Stimulated activated CD4-positive, alpha-beta T cell treated with anti-CD3 and anti-CD28 coated beads, Interleukin-4, amount 100 ng/mL, for 1 hour (primary cell): ENCODE measurements at places on chromosomes 12 and 14.

DNA sequence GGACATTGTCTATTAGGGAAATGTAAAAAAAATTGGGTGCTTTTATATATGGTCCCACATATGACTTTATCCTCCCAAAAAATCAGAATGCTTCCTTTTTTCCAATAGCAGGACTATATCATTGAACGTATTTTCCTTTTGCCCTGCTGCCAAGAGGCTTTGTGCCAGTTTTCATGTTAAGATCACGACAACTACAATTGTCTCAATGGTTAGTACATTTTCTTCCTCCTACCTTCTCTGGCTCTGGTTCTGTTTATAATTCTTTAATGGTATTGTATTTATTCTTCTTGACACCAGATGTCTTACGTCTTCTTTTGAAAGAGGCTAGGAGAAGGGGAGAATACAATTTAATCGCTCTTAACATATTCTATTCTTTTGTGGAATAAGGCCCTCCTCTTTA is 106.9 kb downstream of the ANO6 start:
- DNase-seq, result no peak

GRCh38 chr14:36820901-36821300 is 159.2 kb downstream of the PAX9 start:
- DNase-seq, result no peak

- DNase-seq, result no peak
These were observed 675.5 kb upstream of the MGAT4C start for GRCh38 chr12:86931714-86932113.

- no peak for DNase-seq
These were observed 28.9 kb downstream of the ABCC9 start for GRCh38 chr12:21912318-21912717.

DNA sequence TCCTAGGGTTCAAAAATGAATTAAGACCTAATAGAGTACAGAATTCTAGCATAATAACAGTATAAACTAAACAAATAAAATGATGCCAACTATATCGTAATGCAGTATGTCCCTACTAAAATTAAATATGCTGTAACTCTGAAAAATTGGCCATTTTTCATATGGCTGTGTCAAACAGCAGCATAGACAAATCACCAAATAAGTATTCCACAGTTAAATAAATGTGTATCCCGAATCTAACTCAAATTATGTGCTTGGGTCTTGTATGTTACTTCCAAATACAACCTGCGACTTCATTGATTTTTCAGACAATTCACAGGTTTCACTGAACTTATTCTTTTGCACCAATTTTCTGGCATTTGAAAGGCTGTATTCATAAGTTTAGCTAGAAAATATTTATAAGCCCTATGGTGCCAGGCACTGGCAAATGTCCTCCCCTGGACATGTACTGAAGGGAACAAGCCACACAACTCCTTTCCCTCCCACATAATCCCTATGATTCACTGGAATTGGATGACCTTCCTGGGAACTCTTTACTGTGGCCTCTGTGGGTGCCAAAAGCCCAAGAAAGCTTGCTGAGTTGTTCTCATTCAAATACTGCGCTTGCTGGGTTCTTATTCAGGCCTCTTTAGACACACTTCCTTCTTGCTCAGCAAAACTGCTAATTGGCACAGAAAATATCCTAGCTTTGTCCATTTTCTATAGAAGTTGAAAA is 108.8 kb downstream of the KITLG start:
- no peak for DNase-seq

DNA sequence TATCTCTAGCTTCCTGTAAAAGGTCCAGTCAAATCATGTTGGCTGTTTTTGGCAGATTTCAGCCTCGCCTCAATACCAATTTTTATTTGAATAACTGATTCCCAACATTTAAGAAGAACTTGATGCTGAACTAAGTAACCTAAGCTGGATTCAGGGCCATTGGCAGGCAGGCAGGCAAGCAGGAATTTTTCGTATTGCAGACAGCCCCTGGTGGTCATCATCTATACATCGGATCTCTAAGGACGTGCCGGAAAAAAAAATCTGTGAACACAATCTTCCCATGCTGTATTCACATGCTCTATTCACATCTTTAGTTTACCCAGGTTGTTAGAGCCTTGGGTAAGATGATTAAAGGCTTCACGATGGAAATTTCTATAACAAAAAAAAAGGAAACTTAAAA is 7.0 kb downstream of the VCPKMT start:
- no peak for DNase-seq

DNA sequence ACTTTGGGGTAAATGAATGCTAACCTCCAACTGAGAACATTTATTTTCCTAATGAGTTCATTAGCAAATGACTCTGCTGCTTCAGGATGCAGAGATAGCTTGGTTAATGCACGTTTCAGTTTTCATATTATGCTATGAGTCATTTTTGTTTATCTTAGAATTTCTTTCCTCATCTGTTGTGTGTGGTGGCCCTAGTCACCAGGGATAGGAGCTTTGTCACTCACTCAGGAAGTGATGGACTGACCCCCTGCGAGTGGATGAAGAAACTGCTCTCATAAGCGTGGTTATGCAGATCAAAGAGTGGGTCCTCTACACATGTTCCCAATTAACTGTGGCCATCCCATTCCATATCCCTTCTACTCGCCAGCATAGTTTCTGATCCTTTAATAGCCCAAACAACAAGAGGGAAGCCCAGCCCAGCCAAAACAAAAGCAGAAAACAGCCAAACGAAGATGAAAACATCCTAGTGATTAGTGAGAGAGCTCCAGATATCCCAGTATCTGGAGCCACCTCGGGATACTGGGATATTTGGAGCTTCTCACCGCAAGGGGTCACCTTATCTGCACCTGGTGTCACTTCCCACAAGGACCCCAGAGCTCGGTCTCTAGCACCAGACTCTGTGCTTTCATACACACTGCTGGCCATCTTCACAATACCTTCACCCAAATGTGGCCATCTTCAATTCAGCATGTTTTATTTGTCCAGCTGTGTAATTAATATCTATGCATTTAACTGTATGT is 8.6 kb downstream of the TC2N start:
- no peak for DNase-seq

DNA sequence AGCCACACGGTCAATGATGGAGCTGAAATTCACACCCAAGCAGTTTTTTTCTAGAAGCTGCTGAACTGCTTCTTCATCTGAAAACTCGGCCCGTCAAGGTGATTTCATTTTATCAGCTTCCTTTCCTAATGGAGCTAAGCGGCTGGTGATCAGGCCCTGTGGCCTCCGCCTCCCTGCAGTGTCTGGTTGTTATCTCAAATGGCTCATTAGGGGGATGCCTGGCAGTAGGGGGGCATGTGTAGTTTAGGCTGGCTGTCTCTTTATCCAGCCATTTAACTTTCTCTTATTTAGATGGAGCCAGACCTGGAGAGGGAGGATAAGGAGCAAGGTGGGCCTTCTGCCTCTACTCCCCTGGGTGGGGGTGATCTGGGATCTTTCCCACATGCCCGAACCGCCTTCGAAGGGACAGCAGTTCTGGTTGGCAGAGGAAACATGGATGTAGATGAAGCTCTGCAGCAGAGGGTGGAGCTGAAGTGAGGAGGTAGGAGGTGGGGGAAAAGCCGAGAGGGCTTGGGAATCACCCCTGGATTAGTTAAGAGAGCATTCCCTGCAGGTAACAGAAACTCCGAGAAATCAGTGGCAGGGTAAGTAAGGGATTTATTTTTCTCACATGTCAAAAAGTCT is 64.4 kb downstream of the TGFB3 start:
- DNase-seq, result no peak

DNA sequence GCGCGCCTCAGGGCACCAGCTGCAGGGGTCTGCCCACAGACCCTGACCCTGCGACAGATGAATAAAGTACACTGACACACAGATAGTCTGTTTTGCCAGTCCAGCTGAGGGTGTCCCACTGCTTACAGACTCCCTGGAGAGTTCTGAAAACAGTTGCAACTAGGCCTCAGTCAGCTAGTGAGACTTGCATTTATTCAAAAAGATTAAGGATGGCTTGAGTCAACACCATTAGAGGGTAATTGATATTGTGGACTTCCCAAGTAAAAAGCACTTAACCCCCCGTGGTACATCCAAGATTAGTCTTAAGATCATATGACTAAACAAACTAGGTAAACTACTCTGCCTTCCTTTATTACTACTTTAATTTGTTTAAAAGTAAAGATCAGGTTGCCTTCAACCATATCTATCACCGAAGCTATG is 11.1 kb upstream of the PSEN1 start:
- no peak for DNase-seq

GRCh38 chr14:104350463-104351185 is 212.2 kb downstream of the KIF26A start:
- no peak for DNase-seq

GRCh38 chr14:105866841-105867321 is 340.5 kb downstream of the TMEM121 start:
- no peak for DNase-seq

DNA sequence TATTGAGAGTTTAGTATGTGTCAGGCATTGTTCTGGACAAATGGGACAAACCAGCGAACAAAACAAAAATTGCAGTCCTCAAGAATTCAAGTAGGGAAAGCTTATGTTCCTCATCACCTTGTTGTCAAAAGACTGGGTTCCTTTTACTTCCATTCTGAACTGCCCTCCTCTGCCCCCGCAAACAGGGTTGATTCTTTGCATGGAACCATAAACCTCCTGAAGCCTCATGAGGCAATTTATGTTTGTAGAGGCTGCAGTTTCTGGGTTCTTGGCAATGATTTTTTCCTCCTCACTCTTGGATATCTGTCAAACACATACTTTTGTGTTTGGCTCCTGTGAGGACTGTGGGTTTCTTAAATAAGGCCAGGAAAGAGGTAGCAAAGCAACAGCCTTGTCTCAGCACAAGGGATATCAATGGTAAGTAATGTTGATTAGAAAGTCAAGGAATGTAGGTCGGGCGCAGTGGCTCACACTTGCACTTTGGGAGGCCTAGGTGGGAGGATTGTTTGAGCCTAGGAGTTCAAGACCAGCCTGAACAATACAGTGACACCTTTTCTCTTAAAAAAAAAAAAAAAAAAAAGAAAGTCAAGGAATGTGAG is 13.9 kb downstream of the COPZ1 start:
- no peak for DNase-seq

DNA sequence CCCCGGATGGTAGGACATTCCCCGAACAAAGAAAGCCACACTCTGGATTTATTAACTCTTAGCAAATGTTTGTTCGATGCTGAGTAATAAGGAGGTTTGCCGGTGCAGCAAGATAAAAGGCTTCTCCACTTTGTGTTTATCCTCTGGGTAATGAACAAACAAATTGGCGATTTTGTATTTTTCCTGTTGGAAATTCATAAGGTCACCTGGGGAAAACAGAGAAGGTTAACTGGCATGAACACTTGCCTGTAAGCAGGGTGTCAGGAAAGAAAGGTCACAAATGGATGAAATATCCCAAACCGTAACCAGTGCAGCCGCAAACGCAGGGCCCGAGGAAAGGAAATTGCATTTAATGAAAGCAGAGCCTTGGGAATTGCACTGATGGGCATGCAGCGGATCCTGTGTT is 132.8 kb downstream of the RMST start:
- no peak for DNase-seq
